Fibroblast of mammary gland (primary cell): ENCODE measurements at places on chromosomes 6 and 20.

DNA sequence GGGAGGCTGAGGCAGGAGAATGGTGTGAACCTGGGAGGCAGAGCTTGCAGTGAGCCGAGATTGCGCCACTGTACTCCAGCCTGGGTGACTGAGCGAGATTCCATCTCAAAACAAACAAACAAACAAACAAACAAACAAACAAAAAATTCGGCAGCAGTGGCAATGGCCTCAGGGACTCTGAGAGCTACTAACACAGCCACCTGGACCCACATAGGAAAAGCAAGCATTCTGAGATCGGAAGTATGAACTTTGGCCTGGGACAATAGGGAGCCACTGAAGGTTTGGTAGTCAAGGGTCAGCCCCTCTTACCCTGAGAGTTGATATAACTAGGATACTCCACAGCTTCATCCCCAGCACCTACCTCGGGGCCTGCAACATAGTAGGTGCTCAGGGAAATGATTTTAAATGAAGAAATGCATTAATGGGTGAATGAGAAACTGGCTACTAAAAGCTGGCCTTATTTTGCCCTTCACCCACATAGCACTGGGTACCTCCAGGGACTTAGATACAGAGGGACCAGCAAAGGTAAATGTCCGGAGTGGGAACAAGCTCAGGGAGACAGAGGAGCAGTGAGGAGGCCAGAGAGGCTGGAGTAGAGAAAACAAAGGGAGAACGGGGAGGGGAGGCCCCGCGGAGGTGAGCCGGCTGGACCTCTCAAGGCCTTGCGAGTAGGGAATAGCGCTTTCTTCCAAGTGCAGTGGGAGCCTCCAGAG, 46.6 kb upstream of the PTGIS start:
- DNase-seq, result no peak

- no peak for DNase-seq
Measured at GRCh38 chr6:111800259-111800765, 72.9 kb downstream of the FYN start.

- DNase-seq, result peak; percentile 41
Measured at GRCh38 chr6:40308533-40309306, 278.4 kb downstream of the LRFN2 start.

- no peak for DNase-seq
Measured at GRCh38 chr6:73624896-73625295, 28.9 kb downstream of the SLC17A5 start.

GRCh38 chr6:5271926-5272325, 10.6 kb downstream of the FARS2 start:
- no peak for DNase-seq

GRCh38 chr6:154169193-154169847, 130.3 kb downstream of the OPRM1 start:
- no peak for DNase-seq

DNA sequence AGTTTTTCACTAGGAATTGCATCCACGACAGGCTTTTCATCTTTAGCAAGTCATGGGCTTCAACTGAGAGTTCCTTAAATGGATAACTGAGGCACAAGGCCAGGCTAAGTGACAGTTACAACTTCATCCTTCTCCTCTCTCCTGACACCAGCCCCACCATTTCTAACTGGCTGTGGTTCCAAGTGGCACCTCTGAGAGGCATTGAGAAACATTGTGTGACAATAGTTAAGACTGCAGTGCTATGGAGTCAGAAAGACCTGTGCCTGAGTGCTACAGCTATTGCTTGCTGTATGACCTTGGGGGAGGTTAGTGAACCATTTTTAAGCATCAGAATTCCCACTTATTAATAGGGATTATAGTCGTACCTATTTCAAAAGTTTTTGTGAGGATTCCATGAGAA, 26.2 kb upstream of the MLIP start:
- DNase-seq, result no peak

- peak; percentile 82 for DNase-seq
Measured at GRCh38 chr20:49397525-49397924, 84.9 kb downstream of the KCNB1 start.

DNA sequence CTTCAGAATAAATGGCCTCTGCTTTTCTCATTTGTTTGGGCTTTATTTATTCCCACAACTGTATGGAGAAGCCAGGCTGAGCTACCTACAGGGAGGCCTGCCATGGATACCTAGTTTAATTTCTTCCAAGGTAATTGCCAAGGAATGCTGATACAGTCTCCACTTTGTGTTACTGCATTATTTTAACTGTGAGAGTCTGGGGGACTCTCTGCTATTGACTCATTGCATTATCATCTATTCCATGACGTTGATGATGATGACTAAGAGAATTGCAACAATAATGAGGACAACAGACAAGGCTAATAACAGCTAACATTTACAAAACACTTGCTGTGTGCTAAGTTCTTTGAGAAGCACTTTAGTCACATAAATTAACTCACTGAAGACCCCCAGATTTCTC, 88.3 kb upstream of the COL21A1 start:
- peak; percentile 97 for DNase-seq
